Stimulated activated CD4-positive, alpha-beta T cell treated with anti-CD3 and anti-CD28 coated beads, Interleukin-2, amount 100 ng/mL, for 24 hours (primary cell): ENCODE measurements at places on chromosomes 7 and 10.

DNA sequence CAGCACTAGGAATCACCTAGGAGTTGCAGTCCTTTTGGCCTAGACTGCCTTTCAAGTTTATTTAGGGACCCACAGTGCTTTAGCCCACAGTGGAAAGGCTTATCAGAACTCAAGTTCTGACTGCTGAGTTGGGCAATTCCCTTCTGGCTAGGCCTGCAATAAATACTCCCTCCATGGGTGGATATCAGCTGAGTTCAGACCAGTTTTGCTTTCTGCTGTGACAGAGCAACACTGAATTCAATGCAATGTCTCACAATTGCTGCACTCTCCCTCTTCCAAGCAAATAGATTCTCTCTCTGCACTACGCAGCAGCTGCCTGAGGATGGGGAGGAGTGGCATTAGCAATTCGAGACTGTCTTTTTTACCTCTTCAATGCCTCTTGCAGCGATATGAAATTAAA lies 1153.3 kb downstream of the SORCS1 start:
- DNase-seq, result no peak

DNA sequence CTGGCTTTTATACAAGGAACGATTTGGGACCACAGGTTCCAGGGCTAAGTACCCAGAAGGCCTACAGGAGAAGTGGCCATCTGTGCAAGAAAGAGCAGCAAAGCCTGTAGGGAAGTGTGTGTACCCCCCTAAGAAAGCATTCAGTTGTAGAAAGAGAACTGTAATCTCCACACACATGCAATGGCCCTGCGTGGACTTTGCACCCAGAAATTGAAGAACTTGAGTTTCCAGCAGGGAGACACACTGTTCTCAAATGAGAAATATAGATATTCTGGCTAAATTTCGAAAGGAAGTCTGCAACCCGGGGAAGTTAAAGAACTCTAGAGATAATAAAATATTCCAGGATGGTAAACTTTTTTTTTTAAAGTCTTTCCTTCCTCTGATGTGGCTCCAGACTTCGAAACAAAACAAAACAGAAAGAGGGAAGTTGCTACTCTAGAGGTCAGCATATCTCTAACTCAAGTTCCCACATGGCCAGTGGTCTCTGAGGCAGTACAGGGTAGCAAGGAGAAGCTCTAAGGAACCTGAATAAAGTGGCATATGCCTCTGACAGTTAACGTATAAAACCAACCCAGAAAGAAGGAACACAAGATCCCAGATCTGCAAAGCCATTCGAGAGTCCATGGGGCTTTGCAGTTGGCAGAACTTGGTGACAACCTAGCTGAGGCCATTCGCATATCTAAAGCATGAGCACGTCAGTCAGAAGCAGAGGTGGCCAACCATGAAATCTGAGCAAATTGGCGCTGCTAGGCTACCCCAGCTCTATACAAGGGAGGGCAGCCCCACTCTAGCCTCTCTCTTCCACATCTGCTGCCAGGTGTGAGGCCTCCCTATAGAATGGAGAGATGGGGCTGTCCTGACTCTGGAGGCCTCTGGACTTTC lies 56.6 kb downstream of the ELMO1 start:
- DNase-seq, result no peak

- DNase-seq, result no peak
Measured at GRCh38 chr7:33981226-33981625, 75.9 kb downstream of the BMPER start.

- no peak for DNase-seq
Measured at GRCh38 chr7:133784486-133785001, 342.6 kb upstream of the LRGUK start.

DNA sequence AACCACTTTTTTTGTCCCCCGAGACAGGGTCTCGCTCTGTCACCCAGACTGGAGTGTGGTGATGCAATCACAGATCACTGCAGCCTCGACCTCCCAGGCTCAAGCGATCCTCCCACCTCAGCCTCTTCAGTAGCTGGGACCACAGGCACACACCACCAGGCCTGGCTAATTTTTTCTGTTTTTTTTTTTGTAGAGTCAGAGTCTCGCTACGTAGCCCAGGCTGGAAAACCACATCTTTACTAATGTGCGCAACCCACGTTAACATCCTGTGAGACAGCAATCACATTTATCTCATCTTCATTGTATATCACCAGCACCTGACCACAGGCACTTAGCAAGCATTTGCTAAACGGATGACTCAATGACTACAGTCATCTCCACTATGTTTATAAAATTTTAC lies 77.8 kb upstream of the ATP6V0A4 start:
- peak; percentile 61 for DNase-seq

- no peak for DNase-seq
Measured at GRCh38 chr7:45657136-45657889, 83.1 kb downstream of the ADCY1 start.

GRCh38 chr10:12908773-12909172 lies 92.7 kb downstream of the CCDC3 start:
- DNase-seq, result no peak

DNA sequence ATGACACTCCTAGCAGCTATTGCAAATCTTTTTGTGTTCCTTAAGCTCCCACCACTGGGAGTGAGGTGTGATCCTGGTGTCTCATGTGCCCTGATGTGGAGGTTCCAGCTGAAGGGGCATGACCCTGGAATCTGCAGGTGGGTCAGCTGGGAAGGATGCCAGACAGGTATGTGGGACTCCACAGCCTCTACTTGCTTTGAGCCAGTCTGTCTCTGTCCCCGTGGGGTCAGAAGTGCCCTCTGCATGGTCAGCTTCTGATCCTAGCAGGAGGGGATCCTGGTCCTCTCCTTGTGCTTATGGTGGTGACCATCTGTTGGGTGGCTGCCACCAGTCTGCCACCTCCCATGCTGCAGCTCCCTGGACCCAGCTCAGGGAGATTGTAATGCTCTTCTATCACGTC lies 51.1 kb upstream of the COMTD1 start:
- no peak for DNase-seq

DNA sequence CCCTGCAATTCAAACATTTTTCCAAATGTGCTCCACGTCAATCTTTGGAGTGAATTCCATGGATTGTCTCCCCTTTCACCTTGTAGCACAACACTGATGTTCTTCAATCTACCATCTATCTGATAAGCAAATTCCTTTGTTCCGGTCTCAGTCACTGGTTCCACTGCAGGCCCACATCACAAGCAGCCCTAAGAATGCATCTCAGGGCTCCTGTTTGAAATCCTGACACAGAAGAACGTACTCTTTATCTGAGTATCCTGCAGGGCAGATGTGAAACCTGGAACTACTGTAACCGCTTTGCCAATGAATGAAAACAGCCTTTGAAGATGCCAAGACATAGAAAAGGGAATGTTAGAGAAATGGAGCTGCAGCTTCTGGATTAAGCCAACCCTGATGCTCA lies 62.9 kb upstream of the FAM133B start:
- no peak for DNase-seq

GRCh38 chr7:2892549-2892948 lies 48.4 kb upstream of the GNA12 start:
- no peak for DNase-seq

- DNase-seq, result no peak
Measured at GRCh38 chr7:115910541-115911164, 119.9 kb downstream of the TFEC start.

DNA sequence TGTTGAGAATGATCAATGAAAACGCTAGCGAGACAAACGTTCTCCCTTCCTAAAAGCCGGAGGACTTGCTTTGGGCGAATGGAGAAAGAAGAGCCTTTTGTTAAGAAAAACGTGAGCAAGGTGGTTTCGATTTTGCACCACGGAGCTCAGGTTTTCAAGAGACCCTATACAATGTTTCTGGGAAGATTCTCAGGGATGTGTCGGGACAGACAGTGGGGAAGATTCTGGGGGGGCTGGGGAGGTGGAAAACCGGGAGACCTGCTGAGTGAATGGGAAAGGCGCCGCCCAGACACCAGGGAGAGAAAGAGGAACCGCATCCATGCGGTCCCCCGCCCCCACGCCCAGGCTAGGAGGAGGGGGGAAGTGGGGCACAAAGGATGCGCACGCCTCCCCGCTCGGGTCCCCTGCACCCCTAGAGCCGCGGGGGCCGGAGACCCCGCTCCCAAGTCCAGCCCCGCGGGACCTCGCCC lies 745 bp downstream of the YWHAG start:
- DNase-seq, result peak; percentile 68

GRCh38 chr7:144786522-144786921 lies 49.3 kb downstream of the TPK1 start:
- DNase-seq, result no peak

- DNase-seq, result no peak
Measured at GRCh38 chr10:71512761-71513539, 116.2 kb downstream of the CDH23 start.

DNA sequence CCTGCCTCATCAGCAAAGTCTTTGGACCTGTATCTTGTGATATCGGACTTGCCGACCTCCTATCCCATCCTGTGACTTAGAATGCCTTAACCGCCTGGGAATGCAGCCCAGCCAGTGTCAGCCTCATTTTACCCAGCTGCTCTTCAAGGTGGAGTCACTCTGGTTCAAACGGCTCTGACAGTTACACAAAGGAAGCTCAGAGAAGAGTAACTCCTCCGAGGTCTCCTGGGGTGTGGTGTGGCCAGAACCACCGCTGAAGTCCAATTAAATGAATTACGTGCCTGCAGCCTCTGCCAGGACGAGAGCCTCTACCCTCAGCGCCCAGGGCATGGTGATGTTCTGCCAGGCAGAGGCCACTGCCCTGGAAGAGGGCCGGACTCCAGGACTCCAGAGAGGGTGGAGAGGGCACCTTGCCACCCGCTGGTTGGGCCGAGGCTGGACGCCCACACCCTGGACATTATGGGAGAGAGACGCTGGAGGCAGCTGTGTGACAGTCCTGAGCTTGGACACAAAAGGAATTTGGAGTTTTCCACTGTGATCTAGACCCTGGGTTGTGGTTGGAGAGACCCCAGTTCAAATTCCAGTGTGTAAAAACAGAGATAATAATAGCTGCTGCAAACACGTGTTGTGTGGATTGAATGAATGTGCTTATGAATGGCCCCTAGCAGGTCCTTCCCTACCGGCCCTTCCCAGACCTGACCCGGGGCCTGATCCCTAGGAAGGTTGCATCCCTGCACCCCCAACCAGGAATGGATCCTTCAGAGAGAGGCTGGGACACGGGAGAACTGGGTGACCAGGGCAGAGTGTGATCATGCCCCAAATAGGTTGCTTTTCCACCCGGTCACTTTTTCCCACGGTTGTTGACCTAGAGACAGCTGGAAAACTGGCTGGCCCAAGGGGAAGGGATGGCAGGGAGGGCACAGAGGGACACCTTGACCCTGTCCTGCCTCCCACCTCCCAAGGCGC lies 37.8 kb upstream of the FZD9 start:
- no peak for DNase-seq

DNA sequence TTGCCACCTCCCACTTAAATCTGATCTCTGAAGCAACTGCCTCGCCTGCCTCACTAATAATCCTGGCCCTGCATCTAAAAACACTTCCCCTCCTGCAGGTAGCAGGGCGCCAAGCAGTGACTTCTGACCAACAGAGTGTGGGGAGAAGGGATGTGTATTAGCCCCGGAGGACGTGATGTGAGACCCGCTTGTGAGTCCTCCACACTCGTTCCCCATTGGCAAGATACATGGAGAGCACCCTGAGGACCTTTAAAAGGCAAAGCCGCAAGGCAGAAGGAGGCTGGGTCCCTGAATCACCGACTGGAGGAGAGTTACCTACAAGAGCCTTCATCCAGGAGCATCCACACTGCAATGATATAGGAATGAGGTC lies 6.1 kb upstream of the PILRA start:
- DNase-seq, result no peak

DNA sequence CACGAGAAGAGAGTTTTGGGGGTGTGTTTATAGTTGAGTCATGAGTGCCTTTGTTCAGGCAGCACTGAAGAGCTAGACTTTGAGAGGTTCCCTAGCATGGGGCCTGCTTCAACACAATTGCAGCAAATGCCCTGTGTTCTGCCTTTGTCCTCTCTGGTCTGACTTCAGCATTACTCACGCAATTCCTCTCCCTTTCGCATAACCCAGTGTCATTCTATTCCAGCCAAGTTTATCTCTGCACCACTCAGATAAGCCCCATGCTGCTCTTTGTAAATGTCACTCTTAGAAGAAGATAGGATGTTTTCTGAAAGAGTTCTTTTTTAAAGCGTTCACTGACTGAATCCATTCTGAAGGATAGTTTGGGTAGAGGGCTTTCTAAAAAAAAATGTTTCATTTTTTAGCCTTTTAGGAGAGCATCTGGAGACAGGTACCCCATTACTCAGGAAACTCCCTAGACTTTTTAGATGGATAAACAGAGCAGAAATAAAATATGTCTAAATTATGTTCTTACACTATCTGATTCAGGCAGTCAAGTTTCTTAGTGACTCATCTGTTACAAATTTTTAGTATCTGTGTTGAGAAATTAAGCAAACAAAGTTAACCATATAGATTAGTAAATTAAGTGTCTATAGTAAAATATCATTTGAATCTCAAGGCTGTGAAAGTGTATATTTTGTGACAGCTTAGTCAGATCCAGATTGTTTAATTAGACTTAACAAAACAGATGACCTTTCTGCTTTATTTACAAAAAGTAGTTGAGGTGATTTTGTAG lies 318.5 kb downstream of the GPR158 start:
- DNase-seq, result no peak

DNA sequence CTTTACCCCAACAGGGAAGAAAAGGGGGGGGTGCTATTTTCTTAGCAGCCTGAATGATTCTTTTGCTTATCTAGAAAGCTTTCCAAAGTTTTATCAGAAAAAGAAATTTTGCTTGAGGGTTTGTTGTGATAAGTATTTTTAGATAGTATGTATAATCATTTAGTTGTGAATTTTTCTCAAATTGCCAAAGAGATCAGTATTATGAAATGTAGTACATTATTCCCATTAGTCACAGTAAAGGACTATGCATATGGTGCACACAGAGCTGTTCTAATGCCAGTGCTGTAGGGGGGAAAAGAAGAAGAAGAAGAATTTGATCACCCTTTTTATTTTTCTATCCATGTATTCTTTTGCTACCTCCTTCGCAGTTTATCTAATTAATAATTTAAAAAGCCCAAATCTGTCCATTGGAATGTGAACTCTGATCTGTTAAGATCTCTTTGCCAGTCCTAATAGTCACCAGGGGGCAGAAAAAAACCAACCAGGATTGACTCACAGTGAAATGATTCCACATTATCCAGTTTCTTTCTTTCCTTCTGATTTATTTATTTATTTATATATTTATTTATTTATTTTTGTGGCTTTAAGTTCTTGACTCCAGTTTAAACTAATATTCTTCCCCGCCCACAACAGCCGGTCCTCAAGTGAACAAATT lies 4.7 kb downstream of the RBM20 start:
- no peak for DNase-seq

DNA sequence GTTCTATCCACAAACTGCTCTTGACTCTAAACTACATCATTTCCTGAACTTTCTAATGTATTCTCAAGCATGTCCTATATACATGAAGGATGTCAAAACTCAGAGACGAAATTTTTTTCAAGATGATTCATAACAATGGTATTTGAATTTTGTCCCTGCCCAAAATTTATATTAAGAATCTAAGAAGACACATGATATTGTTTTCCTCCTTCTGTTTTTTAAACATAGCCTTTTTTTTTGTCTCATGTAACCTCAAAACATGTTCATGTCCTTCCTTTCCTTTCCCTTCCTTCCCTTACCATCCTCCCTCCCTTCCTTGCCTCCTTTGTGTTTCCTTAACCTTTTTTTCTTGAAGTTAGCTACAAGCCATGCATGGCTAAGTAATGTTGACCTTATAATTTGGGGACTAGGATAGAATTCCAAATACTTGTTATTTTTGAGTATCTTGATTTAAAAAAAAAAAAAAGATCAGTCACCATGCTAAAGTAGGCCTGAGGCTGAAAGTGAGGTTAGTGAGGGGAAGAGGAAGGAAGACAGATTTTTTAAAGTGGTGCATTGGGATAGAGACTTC lies 163.0 kb downstream of the SUGCT start:
- DNase-seq, result no peak

- DNase-seq, result no peak
Measured at GRCh38 chr10:53997953-53998352, 803.1 kb downstream of the PCDH15 start.

GRCh38 chr10:31704195-31704594 lies 224.4 kb downstream of the ARHGAP12 start:
- no peak for DNase-seq
